ENCODE measurements at places on chromosomes 12 and 14.

DNA sequence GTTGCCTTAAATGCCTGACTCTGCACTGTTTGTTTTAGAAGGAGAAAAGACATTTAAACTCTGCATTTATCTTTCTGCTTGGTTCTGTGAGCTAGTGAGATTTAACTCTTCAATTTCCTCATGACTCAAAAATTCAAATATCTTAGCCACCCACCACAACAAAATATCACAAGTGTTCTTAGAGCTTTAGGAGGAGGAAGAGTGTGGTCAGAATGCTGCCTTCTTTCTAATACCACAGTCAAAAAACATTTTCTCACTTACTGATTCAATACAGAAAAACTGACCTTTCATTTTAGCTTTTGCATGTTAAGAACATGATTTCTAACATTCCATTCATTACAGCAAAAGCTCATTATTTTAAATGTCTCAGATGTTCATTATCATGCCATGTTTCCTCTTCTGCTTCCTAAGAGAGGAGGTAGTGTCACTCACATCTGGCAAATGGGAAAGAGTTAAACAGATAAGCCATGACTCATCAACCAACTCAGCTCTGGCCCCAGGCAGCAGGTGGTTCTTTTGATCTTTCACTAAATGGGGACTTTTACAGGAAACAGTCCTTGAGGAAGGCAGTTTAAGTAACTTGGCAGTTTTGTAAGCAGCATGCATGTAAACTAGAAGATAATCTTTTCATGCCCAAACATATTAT is 56.4 kb upstream of the RNU6-8 start:
- DNase-seq = no peak

GRCh38 chr14:51921026-51921425 is 60.6 kb downstream of the GNG2 start:
- DNase-seq = no peak

DNA sequence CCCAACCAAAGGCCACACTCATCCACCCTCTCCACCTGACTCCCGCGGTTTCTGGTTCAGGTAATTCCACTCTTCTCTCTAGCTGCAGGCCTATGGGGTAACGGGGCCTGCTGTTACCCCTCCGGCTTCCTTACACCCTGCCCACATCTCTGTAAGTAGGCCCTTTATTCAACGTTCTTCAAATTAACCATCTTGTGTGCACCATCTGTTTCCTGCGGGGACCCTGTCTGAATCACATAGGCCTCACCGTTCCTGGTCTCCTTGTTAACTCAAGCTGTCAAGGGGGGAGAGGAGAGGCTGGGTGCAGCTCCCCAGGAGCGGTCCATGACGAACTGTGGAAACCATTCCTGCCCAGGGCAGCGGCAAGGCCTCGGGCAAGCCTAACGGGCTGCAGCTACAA is 9.3 kb upstream of the DLK1 start:
- DNase-seq = no peak

GRCh38 chr14:54881761-54882401 is 20.7 kb downstream of the GCH1 start:
- DNase-seq = no peak

GRCh38 chr12:3204143-3204542 is 127.0 kb downstream of the TSPAN9 start:
- no peak for DNase-seq

GRCh38 chr14:59360233-59360632 is 104.9 kb downstream of the GPR135 start:
- DNase-seq = no peak

DNA sequence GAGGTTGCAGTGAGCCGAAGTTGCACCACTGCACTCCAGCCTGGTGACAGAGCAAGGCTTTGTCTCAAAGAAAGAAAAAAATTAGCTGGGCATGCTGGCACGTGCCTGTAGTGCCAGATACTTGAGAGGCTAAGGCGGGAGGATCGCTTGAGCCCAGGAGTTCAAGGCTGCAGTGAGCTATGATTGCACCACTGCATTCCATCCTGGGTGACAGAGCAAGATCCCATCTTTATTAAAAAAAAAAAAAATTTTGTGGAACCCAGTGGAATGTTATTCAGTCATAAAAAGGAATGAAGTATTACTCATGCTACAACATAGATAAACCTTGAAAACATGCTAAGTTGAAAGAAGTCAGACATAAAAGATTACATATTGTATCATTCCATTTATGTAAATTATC is 8.3 kb upstream of the ERBB3 start:
- no peak for DNase-seq

DNA sequence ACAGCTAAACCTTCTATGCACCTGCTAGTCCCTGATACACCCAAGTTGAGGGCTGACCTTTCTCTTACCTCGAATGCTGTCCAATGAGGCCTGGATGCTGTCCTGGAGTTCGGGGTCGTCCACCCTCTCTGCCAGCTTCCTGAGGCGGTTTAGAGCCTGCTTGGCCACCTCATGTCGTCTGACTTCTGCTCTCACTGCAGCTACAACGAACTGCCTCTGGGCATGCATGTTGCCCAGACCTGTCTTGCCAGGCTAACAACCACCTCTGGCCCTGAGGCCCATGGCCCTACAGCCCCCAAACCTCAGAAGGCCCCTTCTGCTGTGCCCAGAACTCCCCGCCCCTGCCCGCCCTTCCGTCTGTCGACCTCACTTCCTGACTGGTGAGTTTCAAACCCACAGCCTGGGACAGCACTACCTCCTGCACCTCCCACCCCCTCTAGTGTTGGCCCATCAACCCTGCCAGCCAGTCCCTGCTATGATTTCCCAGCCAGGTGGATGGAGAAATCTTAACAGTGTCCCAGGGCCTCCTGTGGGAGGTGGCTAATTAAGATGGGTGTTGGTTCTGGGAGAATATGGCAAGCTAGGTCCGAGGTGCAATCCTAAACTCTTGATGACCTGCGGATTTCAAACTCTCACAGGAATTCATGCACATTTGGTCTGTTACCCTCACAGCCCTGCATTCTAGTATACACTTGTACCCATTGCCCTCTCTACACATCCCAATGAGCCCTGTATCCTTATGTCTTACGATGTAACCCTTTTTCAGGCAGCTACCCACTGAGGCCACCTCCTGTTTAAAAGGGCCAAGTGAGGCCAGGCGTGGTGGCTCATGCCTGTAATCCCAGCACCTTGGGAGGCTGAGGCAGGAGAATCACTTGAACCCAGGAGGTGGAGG is 2.7 kb upstream of the TSPAN31 start:
- DNase-seq = no peak

- no peak for DNase-seq
These were observed 531 bp downstream of the DLGAP5 start for GRCh38 chr14:55190906-55191202.

DNA sequence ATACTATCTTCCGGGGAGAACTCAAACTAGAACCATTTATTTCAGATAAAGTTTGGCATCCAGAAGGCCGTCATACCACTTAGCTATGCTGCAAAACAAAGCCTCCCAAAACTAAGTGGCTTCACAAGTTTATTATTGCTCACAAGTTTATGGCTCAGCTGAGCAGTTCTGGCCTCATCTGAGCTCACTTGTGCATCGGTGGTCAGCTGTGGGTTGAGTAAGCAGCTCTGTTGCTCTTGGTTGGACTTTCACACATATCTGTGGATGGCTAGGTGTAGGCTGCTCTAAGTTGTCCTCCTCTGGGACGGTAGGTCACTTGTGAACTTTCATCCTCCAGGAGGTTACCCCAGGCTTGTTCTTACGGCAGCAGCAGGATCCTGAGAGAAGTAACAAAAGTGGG is 162.7 kb downstream of the BTG1 start:
- DNase-seq = no peak

- no peak for DNase-seq
These were observed 25.2 kb downstream of the SYNE2 start for GRCh38 chr14:63878052-63878451.

DNA sequence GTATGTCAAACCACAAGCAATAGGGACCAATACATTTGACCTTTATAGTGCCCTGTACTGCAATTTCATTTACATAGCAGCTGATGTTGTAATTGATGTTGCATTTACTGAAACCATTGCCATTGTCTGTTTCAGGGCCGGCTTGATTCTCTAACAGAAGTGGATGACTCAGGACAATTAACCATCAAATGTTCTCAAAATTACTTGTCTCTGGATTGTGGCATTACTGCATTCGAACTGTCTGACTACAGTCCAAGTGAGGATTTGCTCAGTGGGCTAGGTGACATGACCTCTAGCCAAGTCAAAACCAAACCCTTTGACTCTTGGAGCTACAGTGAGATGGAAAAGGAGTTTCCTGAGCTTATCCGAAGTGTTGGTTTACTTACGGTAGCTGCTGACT is 216.0 kb downstream of the AKAP6 start:
- DNase-seq = no peak

DNA sequence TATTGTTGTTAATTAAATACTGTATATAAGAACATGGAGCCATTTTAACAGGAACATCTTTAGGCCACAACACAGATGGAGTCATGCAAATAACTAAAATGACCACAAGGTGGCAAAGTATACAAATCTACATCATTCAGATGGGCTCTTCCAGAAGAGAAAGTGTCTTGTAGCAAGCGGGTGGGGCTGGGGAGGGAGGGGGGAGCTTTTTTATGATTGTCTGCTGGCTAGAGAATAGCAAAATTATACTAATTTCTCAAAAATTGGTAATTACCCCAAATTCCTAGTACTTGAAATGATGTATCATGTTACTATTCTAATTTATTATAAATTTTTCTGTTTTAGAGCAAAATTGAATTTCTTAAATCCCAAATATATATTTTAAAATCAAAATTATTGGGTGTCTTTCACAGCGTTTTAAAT is 378.7 kb downstream of the PRKD1 start:
- DNase-seq = no peak
